ENCODE measurements at places on chromosomes 4 and X.

DNA sequence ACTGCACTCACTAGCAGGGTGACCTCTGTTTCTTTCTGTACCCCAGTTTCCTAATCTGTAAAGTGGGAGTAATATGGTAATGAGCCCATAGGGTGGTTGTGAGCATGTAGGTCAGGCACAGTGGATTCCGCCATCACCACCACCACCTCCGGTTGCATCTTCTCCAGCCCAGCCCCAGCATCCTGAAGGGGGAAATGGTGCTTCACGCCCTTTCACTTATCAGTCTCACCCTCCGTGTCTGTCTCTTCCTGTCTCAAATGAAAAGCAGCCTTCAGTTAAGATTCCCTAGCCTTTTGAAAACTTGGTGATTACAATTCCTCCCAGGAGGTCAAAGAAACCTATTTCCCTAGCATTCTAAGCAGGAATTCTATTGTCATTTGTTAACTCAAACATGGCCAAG lies 16.9 kb upstream of the XPNPEP2 start:
- DNase-seq = no peak

DNA sequence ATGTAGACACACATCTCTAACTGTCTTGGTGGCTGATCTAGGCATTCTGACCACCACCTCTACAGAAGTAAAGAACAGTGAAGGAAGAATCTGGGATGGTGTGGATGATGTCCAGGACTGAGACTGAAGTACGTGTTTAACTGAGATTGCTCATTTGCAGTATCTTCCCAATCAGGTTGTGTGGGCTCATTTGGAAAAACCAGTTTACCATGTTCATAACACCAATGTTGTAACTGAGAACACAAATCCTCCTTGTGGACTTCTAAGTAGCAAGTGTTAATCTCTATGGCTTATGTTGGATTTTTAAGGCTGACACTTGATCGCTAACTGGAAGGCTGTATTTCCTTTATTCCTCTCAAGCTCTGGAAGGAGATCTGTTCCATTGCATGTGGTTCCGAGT lies 144.7 kb downstream of the ZNF518B start:
- no peak for DNase-seq

- no peak for DNase-seq
Measured at GRCh38 chr4:8038719-8039251, 99.1 kb upstream of the AFAP1 start.

DNA sequence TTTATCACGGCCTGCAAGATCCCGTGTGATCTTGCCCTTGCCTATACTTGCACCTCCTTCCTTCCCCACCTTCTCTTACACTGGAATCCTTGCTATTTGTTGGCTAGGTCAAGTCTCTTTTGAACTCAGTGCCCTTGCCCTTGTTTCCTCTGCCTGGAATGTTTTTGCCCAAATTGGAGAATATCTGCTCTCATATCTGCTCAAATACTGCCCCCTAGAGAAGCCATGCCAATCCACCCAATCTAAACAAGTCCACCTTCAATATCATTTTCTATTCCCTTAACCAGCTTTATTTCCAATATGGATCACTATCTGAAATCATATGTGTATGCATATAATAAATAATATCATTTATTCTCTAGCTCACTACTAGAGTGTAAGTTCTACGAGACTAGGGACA lies 1044.2 kb upstream of the FTHL17 start:
- DNase-seq = no peak

DNA sequence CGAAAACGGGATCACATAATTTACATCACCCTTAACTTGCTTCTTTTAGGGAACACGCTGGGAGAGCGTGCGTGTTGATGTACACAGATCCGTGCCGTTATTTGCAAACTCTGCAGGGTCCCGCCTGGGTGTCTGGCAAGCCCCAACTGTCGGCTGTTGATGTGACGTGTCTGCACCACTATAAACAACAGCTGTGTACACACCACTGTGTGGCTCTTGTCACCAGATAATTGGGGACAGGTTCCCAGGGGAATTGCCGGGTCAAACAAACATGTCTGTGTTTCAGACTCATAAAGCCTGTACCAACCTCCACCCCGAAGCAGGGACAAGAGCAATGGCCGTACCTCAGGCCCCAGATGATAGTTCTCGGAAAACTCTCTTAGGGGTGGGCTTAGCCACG lies 105.0 kb upstream of the AFAP1 start:
- DNase-seq = no peak

- DNase-seq = no peak
Measured at GRCh38 chrX:31981546-31982062, 909.8 kb upstream of the FTHL17 start.

DNA sequence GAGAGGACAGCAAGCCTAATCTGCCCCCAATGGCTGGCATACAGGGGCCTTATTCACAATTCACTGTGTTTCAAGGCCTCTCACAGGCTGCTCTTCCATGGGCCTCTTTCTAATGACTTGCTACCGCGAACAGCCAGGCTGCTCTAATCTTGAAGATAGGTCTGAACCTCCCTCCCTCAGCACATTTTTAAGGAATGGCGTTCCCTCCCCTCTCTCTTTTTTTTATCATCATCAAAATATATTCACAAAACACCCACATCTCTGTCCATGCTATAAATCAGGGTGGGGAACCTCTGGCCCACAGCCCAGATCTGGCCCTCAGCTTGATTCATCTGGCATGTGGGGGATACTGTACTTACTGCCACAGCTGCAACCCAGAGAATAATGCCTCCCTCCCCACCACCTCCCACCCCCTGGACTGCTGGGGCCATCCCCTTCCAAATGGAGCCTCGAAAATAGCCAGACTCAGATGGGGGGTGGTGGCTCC lies 76.2 kb upstream of the PLAC1 start:
- no peak for DNase-seq

DNA sequence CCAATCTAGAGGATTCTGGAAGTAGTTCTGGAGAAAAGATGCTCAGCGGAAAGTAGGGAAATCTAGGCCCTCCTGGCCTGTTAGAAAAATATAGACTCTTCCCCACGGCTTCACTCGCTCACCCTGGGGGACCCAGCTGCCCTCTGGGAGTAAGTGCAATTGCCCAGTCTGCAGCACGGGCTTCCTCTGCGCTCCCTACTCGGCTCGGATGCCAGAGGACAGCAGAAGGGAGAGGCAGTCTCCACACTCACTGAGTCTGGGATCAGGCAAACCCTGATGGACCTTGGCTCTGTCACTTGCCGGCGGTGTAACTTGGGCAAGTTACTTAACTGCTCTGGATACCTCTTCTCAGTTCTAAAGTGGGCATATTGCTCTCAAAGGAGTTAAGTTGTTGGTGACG lies 2.1 kb downstream of the SHISA3 start:
- DNase-seq = no peak

DNA sequence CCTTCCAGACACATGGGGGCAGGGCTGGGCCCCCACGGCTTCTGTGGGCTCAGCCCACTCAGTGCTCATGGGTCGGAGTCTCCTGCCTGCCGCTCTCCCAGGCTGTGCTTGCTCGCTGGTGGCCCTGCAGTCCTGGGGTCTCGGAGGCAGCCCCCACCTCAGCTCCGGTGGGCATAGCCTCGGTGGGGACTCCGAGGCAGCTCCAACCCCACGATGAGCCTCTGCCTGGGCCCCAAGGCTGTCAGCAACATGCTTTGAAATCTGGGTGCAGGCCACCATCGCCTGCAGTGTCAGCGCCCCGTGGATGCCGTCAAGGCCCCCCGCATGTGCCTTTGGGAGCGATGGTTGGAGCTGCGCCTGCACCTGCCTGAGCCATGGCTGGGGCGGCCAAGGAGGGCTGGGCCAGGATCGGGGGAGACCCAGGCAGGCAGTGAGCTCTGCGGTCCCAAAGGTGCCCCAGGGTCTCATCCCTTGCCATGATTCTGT lies 30.2 kb upstream of the SPON2 start:
- DNase-seq = no peak

DNA sequence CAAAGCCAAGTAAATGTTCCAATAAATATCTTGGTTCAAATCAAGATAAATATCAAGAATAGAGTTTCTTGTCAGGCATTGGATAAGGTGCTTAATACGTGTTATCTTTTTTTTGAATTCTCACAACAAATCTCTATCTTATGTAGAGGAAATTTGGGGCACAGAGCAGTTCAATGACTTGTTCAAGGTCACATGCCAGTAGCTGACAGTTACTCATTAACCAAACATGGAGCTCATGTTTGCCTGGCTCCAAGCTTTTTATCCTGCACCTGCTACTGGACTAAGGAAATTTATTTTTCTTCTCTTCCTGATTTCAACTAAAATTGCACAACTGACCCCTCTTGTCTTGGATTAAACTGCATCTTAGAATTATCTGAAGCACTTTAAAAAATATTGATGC lies 76.3 kb downstream of the ATP10D start:
- DNase-seq = no peak

DNA sequence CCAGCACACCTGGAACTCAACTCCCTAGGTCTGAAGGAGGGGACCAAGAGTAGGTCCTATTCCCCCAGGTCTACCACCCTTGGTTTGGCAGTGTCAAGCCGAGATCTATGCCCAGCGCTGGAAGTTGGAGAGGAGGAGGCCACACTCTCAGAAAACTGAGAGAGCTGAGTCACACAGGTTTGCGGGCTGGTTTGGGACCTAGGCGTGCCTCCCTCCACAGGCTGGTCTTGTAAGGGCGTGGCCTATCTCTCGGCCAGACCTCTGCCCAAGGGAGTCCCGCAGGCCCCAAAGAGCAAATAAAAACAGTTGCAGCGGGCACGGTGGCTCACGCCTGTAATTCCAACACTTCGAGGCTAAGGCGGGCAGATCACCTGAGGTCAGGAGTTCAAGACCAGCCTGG lies 52.9 kb upstream of the INTU start:
- DNase-seq = no peak

DNA sequence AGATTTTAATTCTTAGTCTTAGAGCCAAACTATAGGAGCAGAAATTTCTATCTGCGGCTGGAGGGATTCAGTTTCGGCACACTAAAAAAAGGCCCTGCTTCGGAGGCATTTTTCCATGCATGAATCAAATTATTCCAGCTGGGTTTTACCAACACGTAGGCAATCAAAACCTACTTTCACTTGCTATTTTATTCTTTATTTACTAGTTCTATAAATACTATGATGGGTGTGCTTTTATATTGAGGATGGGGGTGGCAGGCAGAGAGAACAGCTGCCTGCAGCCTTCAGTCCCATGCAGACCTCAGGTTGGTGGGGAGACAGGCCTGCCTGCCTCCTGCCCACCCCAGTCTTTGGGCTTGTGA lies 609.8 kb downstream of the BCOR start:
- DNase-seq = no peak

GRCh38 chr4:86970447-86971354 lies 35.9 kb downstream of the AFF1 start:
- DNase-seq = no peak

DNA sequence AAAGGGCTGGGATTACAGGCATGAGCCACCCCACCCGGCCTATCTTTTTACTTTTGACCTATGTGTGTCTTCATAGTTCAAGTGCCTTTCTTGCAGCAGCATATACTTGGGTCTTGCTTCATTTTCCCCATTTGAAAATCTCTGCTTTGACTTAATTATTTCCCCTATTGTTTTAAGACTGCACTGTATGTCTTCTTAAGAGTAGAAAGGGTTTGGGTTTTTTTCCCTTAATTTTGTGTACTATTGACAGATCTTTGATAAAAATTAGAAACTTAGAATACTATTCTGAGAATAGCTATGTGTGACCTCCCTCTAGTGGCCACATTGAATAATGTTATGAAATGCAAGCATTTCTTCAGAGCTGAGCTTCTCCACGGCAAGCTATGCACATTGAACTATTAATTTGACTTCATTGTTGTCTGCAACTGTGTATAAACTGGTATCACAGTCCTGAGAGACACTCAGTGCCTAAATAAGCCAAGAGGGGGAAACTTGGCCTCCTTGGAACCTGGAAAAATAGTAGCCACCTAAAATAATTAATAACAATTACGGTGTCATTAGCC lies 8.7 kb upstream of the SLC25A4 start:
- DNase-seq = no peak

- DNase-seq = no peak
Measured at GRCh38 chr4:137226900-137227299, 305.4 kb downstream of the PCDH18 start.

- no peak for DNase-seq
Measured at GRCh38 chrX:138897621-138898492, 186.3 kb upstream of the FGF13 start.

GRCh38 chr4:164571593-164572390 lies 182.1 kb upstream of the SMIM31 start:
- DNase-seq = no peak

DNA sequence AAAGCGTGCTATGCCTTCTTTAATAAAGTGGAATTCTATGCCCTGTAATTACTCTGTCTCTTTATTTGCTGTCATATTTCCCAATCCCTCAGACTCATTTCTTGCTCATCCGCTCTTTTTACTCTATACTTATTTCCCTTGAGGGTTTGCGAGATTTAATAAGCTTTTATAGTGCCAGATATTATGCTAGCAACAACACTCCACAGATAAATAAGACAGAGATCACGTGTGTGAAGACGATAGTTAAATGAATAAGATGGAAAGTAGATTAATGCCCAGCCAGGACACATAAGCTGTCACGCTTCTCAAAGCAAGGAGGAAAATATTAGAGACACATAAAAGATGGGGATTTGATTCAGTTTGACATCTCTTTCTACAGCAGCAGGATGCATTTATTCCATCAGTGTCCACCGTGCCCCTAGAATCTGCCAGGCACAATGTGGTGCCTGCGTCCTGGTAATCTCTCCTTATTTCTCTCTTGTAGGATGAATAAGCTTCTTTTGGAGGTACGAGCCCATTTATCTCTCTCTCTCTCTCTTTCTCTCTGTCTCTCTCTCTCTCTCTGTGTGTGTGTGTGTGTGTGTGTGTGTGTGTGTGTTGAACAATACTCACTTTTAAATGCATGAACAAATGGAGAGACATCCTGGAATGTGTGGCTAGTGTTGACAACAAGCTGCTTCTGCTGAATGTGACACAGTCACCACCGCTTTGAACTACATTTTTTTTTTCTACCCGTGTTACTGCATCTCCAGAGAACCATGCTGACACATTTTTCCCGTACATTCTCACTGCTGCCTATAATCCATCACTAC lies 48.2 kb downstream of the TMEM156 start:
- no peak for DNase-seq

DNA sequence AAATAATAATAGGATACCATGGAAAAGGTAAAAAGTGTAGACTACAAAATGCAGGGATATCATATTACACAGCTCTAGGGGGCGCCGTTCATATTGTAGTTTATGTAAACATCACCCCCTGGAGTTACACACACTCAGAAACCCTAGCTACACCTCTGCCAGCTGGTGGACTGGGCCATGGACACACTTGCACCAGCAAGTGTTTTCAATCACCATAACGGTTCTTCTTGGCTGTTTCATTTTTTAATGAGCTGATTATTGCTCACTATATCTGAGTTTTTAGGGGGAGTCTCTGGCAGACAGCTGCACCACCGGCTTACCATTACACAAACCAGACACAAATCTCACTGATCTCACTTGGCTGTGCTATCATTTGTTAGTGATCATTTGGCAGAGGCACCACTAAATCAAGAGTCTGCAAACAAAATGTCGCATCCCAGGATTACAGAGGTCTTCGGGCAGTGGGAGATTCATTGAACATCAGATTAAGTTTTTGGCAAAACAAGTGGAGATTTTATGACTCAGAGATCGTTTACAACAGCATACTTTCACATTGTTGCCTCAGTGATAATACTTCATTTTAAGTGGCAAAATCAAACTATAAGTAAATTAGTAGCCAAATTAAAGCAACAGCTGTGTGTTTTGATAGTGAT lies 185.7 kb downstream of the UNC5C start:
- DNase-seq = no peak

GRCh38 chr4:38536716-38537115 lies 127.3 kb upstream of the KLF3 start:
- DNase-seq = no peak

- no peak for DNase-seq
Measured at GRCh38 chr4:10032625-10033024, 11.3 kb upstream of the SLC2A9 start.

GRCh38 chr4:122583906-122584305 lies 37.0 kb downstream of the IL21 start:
- no peak for DNase-seq
